ENCODE measurements at places on chromosomes 12 and 14. TPM values are rescaled to one million over a fixed set of nuclear protein-coding genes. Genes with fewer than 3 reads are reported as not detected.

The ZDHHC17 gene
- total RNA-seq: 28.7 TPM

The MTA1 gene
- total RNA-seq: 36.3 TPM

The PTGER2 gene
- not detected for total RNA-seq

The GUCY2C gene
- 0.11 TPM for total RNA-seq

The LRRK2 gene
- total RNA-seq: 23.6 TPM

Data from SK-MEL-5 (cell line).